ENCODE measurements at places on chromosomes 5 and 9.

DNA sequence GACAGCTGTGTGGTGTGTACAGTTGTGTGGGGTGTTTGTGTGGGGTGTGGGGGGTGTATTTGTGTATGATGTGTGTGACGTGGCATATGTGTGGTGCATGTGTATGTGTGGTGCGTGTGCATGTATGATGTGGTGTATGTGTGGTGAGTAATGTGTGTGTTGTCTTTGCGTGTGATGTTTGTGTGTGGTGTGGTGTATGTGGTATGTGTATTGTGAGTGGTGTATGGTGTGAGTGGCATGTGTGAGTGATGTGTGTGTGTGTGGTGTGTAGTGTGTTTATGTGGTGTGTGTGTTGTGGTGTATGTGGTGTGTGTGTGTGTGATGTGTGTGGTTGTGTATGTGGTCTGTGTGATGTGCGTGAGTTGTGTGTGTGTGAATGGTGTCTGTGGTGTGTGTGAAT lies 191.1 kb downstream of the MELK start:
- DNase-seq, result no peak

- no peak for DNase-seq
Measured at GRCh38 chr5:16932401-16932800, 3.7 kb downstream of the MYO10 start.

GRCh38 chr5:144812763-144813162 lies 642.1 kb downstream of the KCTD16 start:
- peak; percentile 33 for DNase-seq

- DNase-seq, result no peak
Measured at GRCh38 chr9:34276772-34277171, 52.3 kb downstream of the KIF24 start.

GRCh38 chr5:73974871-73975360 lies 348.9 kb downstream of the ARHGEF28 start:
- DNase-seq, result no peak

GRCh38 chr5:133818031-133818431 lies 150.4 kb downstream of the C5orf15 start:
- DNase-seq, result peak; percentile 41

DNA sequence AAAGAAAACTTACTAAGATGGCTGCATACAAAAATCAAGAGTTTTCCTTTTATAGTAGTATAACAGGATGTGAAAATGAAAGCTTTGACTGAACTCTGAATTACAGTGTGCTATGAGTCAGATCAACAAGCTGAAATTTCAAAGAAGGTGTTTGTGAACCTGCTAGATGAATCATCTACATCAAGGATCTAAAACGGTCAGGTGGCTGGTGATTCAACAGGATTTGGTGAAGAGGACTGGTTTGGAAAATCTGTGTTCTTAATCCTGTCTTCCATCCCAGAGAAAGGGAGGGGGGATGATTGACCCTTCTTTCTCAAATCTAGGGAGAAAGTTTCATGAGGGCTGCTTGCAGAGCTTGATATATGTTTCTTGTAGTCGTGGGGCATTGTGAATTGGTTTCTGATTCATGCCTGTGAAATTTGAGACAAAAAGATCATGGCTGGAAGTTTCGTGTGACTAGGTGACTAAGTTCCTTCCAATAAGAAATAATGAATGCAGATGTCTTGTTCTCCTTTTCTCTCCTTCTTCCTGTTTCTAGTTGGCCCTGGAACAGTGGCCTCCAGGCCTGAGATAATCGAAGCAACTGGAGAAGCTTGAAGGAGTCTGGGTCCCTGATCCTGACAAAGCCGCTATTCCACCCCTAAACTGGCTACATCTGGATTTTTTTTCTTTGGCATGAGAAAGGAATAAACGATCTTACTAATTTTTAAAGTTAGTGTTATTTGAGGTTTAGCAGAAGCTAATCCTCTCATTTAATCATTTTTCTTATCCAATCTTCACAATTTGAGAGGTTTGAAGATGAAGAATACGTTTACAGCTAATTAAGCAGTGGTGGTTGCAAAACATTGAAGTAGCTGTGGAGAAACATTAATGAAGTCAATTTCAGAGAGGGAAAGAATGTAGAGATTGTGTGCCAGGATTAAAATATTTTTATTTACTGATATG lies 67.2 kb downstream of the MRPS30 start:
- DNase-seq, result peak; percentile 34

DNA sequence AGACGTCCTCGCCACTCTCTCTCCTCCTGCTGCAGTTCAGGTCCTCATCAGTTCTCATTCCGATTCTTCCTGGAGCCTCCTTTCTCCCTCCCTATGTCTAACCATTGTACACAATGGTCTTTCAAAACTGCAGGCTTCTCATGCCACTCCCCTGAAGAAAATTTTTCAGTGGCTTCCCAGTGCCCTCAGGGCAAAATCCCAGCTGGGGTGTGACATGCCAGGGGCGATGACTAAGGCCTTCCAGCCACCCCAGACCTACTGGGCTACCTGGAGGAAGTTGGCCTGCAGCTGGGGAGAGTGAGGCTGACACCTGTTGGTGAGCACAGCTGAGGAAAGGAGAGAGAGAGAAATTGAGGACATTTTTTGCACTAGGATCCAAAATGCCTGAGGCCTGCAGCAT lies 65.2 kb downstream of the SREK1 start:
- DNase-seq, result no peak

DNA sequence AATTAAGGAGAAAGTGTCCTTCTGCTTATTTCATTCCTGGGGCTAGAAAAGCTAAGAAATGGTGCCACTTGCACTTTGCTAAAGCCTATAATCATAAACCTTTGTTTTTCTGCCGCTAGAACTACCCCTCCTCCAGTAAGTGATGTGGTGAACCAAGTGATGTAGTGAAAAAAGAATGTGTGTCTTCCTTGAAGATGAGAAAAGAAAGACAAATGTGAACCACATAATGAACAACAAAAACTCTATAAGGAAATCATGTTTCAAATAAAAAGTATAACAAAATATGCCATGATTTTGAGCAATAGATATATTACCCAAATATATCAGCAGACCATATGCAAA lies 179.0 kb upstream of the SGCD start:
- DNase-seq, result no peak

DNA sequence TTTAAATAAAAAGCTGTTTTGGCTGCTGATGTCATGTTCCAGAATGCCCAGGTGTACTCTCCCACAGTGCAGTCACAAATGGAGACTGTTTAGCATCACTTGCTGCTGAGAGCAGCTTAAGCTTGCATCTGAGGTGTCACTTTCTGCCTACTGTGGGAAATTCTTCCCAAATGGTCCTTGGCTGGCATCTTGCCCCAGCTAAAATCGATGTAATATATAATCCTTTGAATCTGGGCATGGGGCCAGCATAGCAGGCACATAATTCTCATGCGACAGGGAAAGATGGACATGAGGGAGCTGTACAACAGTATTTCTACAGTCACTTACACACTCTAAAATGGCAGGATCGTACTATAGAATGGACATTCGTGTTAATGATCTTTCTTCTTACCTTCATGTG lies 144.3 kb downstream of the MACIR start:
- peak; percentile 53 for DNase-seq

DNA sequence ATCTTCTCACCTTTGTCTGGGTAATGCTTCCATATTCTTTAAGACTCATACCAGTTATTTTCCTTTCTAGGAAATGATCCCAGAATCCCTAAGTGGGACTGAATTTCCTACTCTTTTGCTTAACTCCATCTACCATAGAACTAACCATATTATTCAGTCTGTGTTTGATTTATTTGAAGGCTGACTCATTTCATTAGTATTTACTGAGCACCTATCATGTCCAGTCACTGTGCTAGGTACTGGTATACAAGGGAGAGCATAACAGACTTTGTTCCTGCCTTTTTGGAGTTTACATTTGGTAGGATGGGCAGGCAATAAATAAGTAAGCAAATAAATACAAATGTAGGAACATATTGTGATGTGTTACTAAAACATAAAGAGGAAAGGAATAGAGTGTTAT lies 4.3 kb downstream of the NPR2 start:
- no peak for DNase-seq

DNA sequence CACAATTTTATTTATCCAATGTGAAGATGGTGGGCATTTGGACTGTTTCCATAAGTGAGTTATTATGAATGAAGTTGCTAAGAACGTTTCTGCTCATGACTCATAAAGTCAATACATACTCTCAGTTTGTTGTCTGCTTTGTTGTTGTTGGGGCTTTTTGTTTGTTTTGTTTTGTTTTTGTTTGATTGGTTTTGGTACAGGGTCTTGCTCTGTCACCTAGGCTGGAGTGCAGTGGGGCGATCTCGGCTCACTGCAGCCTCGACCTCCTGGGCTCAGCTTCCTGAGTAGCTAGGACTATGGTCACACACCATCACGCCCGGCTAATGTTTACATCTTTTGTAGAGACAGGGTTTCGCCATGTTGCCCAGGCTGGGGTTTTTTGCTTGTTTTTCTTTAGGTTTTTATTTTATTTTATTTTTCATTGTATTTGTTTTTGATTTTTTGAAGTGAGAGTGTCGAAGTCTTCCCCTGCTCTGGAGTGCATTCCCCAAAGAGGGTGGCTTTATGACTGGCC lies 18.0 kb downstream of the TRIM7 start:
- DNase-seq, result no peak

DNA sequence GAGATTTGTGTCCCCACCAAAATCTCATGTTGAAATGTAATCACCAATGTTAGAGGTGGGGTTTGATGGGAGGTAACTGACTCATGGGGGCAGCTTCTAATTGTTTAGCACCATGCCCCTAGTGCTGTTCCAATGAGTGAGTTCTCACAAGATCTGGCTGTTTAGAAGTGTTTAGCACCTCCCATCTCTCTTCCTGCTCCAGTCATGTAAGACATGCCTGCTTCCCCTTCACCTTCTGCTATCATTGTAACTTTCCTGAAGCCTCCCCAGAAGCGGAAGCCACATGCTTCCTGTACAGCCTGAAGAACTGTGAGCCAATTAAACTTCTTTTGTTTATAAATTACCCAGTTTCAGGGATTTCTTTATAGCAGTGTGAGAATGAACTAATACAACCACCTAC lies 170.5 kb downstream of the NDUFS4 start:
- DNase-seq, result no peak

- no peak for DNase-seq
Measured at GRCh38 chr5:102226321-102226720, 69.8 kb downstream of the SLCO4C1 start.

DNA sequence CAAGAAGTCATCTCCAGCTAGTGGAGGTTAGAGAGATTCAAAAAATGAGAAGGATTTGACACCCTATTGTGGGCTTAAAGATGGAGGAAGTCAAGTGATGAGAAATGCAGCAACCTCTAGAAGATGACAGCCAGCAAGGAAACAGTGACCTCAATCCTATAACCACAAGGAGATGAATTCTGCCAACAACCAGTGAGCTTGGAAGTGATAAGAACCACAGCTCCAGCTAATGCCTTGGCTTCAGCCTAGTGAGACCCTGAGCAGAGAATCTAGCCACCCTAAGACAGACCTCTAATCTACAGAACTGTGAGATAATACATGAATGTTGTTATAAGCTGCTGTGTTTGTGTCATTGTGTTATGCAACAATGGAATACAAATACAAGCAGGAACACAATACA lies 262.4 kb downstream of the GRIA1 start:
- DNase-seq, result no peak

GRCh38 chr9:106869028-106869427 lies 6.1 kb downstream of the ZNF462 start:
- DNase-seq, result no peak

DNA sequence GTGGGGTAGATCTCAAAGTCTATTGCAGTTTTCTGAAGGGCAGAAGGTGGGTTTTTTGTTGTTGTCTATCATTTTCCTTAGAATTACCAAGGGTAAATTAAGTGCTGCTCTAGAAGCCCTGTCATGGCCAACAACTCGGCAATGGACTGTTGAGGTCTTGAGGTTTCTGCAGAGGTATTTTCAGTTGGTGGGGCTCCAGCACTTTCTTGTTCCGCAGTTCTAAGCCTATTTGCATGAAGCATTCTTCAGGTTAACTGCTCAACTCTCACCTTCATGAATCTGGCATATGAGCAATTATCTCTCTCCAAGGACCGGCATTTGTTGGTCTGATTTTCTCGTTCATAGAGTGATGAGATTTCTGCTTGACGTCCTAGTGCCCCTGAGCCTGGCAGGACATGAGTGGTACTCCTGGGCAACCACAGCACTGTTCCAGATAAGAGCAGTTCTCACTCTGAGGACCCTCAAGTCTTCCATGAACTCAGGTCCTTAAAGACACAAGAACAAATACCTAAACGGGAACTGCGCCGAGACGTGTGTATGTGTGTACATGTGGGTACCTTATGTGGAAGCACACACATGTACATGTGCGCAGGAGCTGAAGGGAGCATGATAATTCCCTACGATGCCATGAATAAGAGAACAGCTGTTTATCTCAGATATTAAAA lies 544.5 kb downstream of the CSNK1G3 start:
- DNase-seq, result no peak

DNA sequence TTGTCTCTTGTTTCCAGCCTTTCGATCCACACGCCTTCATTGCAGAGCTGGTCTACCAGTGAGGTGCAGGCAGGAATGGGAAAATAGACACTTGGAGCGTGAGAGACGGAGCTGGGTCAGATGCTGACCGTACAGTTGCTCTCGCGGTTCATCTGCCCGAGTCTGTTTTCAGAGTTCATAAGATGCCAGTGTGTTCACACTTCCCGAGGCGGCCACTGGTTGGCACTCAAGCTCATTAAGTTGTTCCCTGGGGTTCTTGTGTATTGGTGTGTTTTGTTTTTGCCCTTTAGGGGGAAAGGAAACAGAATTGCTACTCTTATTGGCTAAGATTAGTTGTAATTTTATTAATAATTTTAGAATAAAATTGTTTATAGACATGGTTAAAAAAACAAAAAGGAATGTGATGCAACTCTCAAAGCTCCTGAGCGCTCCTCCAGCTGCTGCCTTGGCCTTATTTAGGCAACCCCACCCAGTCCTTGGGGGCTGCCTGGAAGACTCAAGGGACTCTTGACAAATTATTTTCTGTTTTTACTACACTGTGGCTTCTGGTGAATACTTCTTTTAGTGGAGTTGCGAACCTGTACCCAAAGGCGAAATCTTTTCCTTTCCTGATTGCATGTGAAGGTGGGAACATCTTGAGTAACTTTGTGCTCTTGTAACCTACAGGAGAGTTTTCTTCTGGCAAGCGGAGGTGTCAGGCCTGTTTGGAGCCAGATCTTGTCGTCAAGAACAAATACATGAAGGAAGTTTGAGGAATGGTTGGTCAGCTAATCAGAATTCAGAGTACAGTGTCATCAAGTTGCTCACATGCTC lies 146.1 kb downstream of the MAST4 start:
- no peak for DNase-seq
